Suprapubic skin (tissue), 4 donors: ENCODE measurements at places on chromosomes 13 and 19. TPM values are rescaled to one million over a fixed set of nuclear protein-coding genes. Genes with fewer than 3 reads are reported as not detected.

The LYPD5 gene
- 114 TPM for total RNA-seq

The CYP4F22 gene
- total RNA-seq: 26.0 TPM

The RNASEH2A gene
- total RNA-seq: 14.3 TPM

The EFNA2 gene
- not detected for total RNA-seq

The TIMM13 gene
- 48.6 TPM for total RNA-seq

The LMTK3 gene
- total RNA-seq: 3.5 TPM

GRCh38 chr13:94646904-94647303, 45.2 kb downstream of the GPR180 start:
- peaks cover 2% of the 10 kb centered on the region for H3K4me1 ChIP-seq
- H3K27ac ChIP-seq: no peak overlapping the region
- no peaks in the 10 kb centered on the region for H3K36me3 ChIP-seq
- no peak overlapping the region for H3K4me3 ChIP-seq

DNA sequence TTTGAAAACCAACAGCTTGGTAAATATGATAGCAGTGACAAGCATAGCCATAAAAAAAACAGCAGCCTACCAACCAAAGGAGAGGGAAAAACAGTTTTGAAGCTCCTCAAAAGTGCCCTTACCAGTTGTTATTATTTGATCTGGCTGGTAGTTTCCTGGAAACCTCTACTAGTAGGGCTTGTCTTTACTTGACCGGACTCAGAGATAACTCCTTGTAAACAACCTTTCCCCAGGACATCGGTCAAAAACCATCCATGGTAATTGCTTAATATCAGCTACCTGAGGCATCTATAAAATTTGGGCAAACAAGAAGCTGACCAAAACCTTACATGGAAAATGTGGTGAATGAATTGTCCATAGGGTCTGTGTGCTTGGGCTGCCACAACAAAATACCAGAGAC, 210.9 kb downstream of the FGF14 start:
- H3K4me1 ChIP-seq: peaks cover 12% of the 10 kb centered on the region
- no peaks in the 10 kb centered on the region for H3K27me3 ChIP-seq
- no peak overlapping the region for H3K4me3 ChIP-seq
- DNase-seq: no peak

GRCh38 chr13:110015253-110015652, 228.9 kb upstream of the IRS2 start:
- no peak for DNase-seq
- no peaks in the 10 kb centered on the region for H3K36me3 ChIP-seq
- no peak overlapping the region for H3K4me3 ChIP-seq
- no peak overlapping the region for H3K27ac ChIP-seq

DNA sequence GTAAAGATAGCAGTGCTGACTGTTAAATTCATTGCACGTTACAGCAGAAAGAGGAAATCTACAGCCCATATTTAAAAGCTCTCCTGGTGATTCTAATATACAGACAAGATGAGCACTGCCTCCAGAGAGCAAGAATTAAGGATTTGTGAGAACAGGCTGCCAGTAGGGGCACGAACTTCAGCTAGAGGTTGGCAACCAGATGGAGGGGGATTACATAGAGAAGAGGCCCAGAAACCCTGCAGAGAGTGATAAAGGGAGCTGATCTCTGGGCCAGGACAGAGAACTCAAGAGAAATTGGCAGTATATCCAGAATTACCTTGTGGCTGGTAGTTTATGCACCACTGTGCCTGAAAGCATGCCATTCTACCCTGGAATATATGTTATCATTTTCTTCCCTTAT, 144.8 kb downstream of the UFM1 start:
- H3K4me3 ChIP-seq: no peak overlapping the region
- H3K36me3 ChIP-seq: no peaks in the 10 kb centered on the region
- no peak for DNase-seq
- H3K27ac ChIP-seq: no peak overlapping the region
- no peaks in the 10 kb centered on the region for H3K27me3 ChIP-seq

DNA sequence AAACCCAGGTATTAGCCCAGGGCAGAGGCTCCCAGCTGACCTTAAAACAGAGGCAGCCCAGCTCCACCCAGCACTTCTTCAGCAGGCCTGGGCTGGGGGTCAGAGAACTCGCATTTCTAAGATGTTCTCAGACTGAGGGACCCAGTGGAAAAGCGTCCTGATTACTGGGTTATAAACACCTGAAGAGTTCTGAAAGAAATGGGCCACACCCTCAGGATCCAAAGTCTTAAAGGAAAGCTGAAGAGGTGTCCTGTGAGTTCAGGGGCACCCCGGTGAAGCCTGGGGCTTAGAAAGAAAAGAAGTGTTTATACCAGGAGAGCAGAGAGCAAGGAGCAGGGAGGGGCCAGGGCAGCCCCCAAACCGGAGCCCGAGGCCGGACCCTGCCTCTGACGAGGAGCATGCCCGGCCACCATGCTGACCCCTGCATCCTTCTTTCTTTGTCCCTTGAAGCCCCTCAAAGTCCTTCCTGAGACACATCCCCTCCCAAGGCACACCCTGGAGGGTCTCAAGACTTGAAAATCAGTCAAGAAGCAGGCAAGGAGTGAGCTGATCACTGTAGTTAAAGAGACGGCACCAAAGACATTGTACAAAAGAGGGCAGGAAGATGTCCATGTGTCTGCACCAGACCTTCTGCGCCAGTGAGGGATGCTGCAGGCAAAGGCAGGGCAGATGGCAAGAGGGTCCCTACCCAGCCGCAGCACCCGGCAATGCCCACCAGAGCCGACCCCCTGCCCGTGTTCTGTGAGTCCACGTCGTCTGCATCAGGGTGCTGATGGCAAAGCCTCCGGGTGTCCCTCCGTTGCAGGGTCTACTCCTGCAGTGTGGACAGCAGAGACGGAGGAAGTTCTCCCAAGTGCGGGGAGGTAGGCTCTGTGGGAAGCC, 10.6 kb upstream of the RAB20 start:
- no peak overlapping the region for H3K27ac ChIP-seq
- no peak overlapping the region for H3K4me3 ChIP-seq
- H3K4me1 ChIP-seq: no peaks in the 10 kb centered on the region

- no peaks in the 10 kb centered on the region for H3K27me3 ChIP-seq
- H3K4me3 ChIP-seq: no peak overlapping the region
- H3K27ac ChIP-seq: no peak overlapping the region
- no peaks in the 10 kb centered on the region for H3K36me3 ChIP-seq
- no peak for DNase-seq
Observed at GRCh38 chr19:2636141-2636896, 66.2 kb downstream of the GNG7 start.

DNA sequence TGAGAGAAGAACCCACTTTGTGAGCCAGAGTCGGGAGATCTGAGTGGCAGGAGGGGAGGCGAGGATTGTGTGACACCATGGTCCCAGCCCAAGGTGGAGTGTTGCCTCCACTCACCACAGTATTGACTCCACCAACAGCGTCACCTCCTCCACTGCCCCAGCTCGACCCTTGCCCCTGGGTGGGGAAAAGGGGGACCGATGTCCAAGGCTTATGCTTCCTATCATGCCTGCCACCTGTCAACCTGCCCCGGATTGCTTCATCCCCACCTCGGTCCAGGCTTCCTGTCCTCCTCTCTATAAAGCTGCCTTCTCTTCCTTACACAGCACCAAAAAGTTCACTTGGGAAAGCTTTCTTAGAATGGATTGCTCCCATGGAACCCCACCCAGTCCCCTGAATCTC, 7.4 kb downstream of the DMKN start:
- no peak overlapping the region for H3K4me3 ChIP-seq
- no peak overlapping the region for H3K27ac ChIP-seq
- no peak for DNase-seq
- peaks cover 32% of the 10 kb centered on the region for H3K4me1 ChIP-seq
- H3K36me3 ChIP-seq: no peaks in the 10 kb centered on the region

DNA sequence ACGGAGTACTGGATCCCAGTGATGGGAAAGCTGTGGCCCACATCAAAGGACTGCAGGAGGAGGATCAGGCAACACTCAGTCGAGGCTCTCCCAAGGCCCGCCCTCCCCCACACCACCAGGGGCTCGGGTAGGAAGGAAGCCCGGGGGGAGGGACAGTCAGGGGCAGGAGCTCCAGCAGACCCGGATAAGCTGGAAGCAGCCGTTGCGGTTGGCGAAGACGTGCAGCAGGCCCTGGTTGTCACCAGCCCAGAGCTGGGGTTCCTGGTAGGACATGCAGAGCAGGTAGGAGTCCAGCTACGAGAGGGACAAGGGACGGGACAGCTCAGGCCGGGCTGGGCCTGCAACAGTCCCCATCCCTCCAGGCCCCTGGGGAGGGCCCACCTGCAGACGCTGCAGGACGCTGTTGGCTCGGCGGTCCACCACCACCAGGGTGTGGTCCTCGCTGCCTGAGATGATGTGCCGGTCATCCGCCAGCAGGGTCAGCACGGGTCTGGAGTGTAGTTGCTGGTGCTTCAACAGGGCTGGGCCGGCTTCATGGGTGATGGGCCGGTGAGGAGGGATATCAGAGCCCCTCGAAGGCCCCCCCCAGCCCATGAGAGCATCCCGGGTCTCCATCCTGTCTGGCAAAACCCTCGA, 1.9 kb downstream of the GNG14 start:
- no peak for DNase-seq
- peaks cover under 1% of the 10 kb centered on the region for H3K4me1 ChIP-seq
- H3K27ac ChIP-seq: no peak overlapping the region
- H3K4me3 ChIP-seq: no peak overlapping the region

- H3K4me3 ChIP-seq: no peak overlapping the region
- peaks cover 70% of the 10 kb centered on the region for H3K4me1 ChIP-seq
- H3K27me3 ChIP-seq: no peaks in the 10 kb centered on the region
- no peaks in the 10 kb centered on the region for H3K36me3 ChIP-seq
- H3K27ac ChIP-seq: peak overlapping the region; percentile 95
Observed at GRCh38 chr19:35127871-35128270, 7.0 kb downstream of the LGI4 start.

GRCh38 chr13:23724196-23724970, 154.2 kb downstream of the TNFRSF19 start:
- H3K36me3 ChIP-seq: no peaks in the 10 kb centered on the region
- H3K27ac ChIP-seq: peak overlapping the region; percentile 79
- H3K27me3 ChIP-seq: no peaks in the 10 kb centered on the region
- no peak overlapping the region for H3K4me3 ChIP-seq
- no peak for DNase-seq
- peaks cover 48% of the 10 kb centered on the region for H3K4me1 ChIP-seq

- H3K27ac ChIP-seq: no peak overlapping the region
- no peaks in the 10 kb centered on the region for H3K36me3 ChIP-seq
- H3K4me3 ChIP-seq: no peak overlapping the region
- no peak for DNase-seq
Observed at GRCh38 chr13:78820541-78820940, 161.6 kb upstream of the OBI1 start.

GRCh38 chr13:113187883-113188665, 20.4 kb downstream of the PCID2 start:
- H3K4me3 ChIP-seq: no peak overlapping the region
- H3K36me3 ChIP-seq: peaks cover 53% of the 10 kb centered on the region
- peaks cover 6% of the 10 kb centered on the region for H3K4me1 ChIP-seq
- H3K27me3 ChIP-seq: no peaks in the 10 kb centered on the region
- H3K27ac ChIP-seq: peak overlapping the region; percentile 62

GRCh38 chr13:24166561-24166960, 6.0 kb downstream of the SPATA13 start:
- H3K4me3 ChIP-seq: no peak overlapping the region
- H3K36me3 ChIP-seq: peaks cover 3% of the 10 kb centered on the region
- no peak for DNase-seq
- H3K4me1 ChIP-seq: peaks cover 19% of the 10 kb centered on the region

- no peak overlapping the region for H3K4me3 ChIP-seq
- H3K27ac ChIP-seq: no peak overlapping the region
- H3K36me3 ChIP-seq: no peaks in the 10 kb centered on the region
- H3K4me1 ChIP-seq: peaks cover 40% of the 10 kb centered on the region
- DNase-seq: no peak
Observed at GRCh38 chr13:24273926-24274325, 35.5 kb upstream of the C1QTNF9 start.

GRCh38 chr19:4807188-4807587, 15.7 kb downstream of the FEM1A start:
- no peak overlapping the region for H3K4me3 ChIP-seq
- H3K27ac ChIP-seq: no peak overlapping the region
- H3K36me3 ChIP-seq: no peaks in the 10 kb centered on the region
- no peaks in the 10 kb centered on the region for H3K27me3 ChIP-seq

GRCh38 chr13:80012251-80012650, 328.7 kb downstream of the SPRY2 start:
- H3K36me3 ChIP-seq: no peaks in the 10 kb centered on the region
- no peak overlapping the region for H3K4me3 ChIP-seq
- H3K27ac ChIP-seq: no peak overlapping the region
- no peak for DNase-seq

GRCh38 chr19:1789261-1790041, 22.6 kb downstream of the ATP8B3 start:
- H3K4me3 ChIP-seq: no peak overlapping the region
- H3K36me3 ChIP-seq: no peaks in the 10 kb centered on the region
- no peak overlapping the region for H3K27ac ChIP-seq

DNA sequence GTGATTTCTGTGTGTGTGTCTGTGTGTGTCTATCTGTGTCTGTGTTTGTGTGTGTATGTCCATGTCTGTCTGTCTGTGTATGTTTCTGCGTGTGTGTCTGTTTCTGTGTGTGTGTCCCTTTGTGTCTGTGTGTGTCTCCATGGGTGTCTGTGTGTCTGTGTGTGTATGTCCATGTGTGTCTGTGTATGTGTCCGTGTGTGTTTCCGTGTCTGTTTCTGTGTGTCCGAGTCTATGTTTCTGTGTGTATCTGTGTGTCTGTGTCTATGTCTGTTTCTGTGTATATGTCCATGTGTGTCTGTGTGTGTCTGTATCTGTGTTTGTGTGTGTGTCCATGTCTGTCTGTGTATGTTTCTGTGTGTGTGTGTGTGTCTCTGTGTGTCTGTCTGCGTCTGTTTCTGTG, 276.3 kb upstream of the SOX1 start:
- no peak for DNase-seq
- H3K27me3 ChIP-seq: peaks cover 3% of the 10 kb centered on the region
- H3K4me1 ChIP-seq: no peaks in the 10 kb centered on the region
- no peak overlapping the region for H3K4me3 ChIP-seq
- no peaks in the 10 kb centered on the region for H3K36me3 ChIP-seq

DNA sequence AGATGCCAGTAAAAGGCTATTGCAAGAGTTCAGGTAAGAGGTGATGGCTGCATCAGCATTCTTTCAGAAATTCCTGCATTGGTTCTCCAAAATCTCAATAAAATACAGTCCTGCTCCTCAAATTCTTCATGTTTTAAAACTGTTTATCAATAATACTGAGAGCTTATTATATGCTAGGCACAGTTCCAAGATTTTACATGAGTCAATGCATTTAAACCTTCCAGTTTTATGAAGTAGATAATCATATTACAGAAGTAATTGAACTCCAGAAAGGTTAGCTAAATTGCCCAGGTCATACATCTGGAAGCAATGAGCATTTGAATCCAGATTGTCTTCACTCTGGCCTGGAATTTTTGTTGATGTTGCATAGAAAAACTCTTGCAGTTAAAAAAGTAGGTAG, 282.9 kb upstream of the SLITRK6 start:
- no peak overlapping the region for H3K27ac ChIP-seq
- H3K36me3 ChIP-seq: no peaks in the 10 kb centered on the region
- H3K4me1 ChIP-seq: no peaks in the 10 kb centered on the region
- DNase-seq: no peak
- no peak overlapping the region for H3K4me3 ChIP-seq

DNA sequence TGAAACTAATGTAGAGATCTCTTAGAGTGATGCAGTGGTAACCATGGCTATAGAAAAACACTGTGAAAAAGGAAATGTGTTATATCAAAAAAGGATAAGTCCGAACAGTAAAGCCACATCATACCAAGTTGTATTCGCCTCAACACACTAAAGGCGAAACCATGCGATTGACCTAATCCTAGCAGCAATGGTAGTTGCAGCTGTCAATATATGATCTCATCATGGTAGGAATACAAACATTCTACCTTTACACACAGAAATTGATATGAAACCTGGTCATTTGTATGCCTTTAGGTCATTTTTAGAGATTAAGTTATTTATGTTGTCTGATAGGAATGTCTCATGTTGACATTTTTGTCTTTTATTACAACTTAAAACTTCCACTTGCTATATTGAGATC, 271.9 kb downstream of the SLITRK6 start:
- DNase-seq: no peak
- H3K4me1 ChIP-seq: no peaks in the 10 kb centered on the region
- H3K36me3 ChIP-seq: no peaks in the 10 kb centered on the region
- no peaks in the 10 kb centered on the region for H3K27me3 ChIP-seq
